Left lobe of liver (tissue), 2 donors: ENCODE measurements at places on chromosomes 7 and 10. TPM values are rescaled to one million over a fixed set of nuclear protein-coding genes. Genes with fewer than 3 reads are reported as not detected.

Gene ZCWPW1
- total RNA-seq, result 4.4 TPM

Gene HOXA3
- total RNA-seq, result 0.30 TPM

Gene STEAP1
- 5.5 TPM for total RNA-seq

GRCh38 chr10:133388973-133389818, 4.8 kb upstream of the MTG1 start:
- peak; percentile 44 for DNase-seq

- DNase-seq, result no peak
Measured at GRCh38 chr7:32516551-32517100, 21.3 kb downstream of the AVL9 start.

DNA sequence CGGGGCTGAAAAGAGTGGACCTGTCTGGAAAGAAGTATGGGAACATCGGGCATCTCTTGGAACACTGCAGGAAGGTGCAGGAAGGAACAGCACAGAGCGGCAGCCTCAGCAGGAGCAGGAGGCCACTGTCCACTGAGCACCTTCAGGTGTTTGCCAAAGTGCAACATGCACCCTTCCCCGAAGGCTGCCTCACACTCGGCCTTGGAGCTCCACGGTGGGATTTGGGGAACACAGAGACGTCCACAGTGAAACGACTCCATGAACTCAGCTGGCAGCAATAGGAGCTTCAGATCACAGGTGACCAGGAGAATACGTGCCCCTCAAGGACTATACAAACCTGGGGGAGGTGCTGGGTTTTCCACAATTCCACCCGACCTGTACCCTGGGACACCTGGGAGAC, 140.3 kb upstream of the RET start:
- DNase-seq, result no peak

DNA sequence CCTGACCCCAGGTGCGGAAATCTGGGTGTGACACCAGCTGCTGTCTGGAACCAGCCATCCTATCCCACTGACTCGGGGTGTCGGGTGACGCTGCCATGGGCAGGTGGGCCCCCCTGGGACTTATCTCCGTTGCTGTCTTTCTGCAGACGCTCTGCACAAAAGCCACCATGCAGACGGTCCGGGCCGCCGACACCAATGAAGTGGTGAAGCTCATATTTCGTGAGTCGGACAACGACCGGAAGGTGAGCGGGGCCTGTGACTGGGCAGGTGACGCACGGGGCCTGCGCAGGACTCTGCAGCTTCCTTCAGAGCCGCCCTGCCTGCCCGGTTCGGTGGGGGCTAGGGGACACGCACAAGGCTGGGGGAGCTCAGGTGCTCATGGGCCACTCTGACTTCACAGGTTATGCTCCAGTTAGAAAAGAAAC, 36.6 kb downstream of the NKX6-2 start:
- no peak for DNase-seq
